ENCODE measurements at places on chromosomes 5 and 9.
A peak's percentile ranks its signal among the peaks of the same experiment; 100 is the strongest.

DNA sequence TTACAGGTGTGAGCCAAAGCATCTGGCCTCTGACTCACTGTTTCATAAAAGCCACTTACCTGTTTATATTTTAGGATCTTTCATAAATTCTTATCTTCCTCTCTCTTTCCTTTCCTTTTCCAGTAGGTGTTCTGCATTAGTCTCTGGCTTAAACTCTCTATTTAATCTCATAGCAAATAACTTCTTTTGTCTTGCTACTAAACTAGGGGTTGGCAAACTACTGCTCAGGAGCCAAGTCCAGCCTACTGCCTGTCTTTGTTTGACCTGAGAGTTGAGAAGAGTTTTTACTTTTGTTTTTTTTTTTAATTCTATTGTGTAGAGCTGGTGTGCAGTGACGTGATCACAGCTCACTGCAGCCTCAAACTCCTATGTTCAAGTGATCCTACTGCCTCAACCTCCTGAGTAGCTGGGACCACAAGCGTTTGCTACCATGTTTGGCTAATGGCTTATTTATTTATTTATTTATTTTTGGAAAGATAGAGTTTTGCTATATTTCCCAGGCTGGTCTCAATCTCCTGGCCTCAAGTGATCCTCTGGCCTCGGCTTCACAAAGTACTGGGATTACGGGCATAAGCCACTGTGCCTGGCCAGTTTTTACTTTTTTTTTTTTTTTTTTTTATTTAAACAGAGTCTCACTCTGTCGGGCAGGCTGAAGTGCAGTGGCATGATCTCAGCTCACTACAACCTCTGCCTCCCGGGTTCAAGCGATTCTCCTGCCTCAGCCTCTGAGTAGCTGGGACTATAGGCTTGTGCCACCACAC, 5.4 kb upstream of the NDFIP1 start:
- DNase-seq, result no peak

- DNase-seq, result no peak
Measured at GRCh38 chr5:141514330-141515133, 25.7 kb downstream of the PCDHGC5 start.

GRCh38 chr9:32665101-32665500, 29.6 kb upstream of the TAF1L start:
- no peak for DNase-seq

DNA sequence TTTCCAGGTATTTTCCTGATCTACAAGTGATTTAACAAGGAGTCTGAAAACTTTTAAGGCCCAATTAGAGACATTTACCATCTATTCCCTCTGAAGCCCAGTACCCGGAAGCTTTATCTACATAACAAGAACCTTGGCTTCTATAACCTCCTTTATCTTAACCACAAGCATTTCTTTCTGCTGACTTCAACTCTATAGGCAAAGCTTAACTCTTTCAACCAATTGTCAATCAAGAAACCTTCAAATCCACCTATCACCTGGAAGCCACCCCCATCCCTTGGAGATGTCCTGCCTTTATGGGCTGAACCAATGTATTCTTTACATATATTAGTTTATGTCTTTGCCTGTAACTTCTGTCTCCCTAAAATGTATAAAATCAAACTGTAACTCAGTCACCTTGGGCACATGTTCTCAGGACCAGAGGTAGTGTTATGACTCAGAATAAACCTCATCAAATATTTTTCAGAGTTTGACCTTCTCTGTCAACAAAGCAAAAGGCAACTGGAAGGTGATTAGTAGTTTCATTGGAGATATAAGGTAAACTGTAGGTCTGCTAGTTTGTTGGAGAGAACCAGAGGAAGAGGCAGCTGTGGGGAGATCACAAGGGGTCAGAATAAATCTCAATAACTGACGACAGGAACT, 13.0 kb upstream of the RIMOC1 start:
- no peak for DNase-seq

GRCh38 chr5:153209016-153209415, 281.5 kb upstream of the GRIA1 start:
- no peak for DNase-seq

DNA sequence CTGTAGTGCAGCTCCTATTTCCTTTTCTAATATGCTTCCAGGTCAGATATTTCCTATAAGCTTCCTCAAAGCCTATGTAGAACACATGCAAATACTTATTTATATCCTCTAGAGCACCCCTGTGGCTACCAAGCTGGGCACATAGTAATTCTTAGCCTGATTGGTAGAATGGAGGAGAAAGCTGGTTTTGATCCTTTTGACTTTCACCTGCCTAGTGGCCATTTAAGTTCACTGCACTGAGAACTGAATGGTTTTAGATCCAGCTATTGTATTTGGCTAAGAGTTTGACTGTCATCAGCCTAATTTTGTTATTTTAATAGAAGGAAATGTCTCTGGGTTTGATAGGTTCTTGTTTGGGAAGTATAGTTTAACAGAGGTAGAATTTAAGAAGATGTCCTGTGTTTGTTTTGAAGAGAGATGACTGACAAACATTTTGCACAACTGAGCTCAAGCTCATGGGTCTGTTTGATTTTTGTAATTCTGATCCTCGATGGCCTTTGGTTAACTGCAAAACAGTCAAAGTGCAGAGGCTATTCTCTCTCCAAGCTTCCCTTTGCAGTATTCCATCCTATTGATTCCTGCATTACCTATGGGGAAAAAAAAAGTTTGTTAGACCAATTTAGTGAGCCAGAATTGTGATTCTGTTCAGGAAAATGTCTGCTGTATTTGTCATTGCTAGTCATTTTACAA, 85.4 kb downstream of the KCNN2 start:
- DNase-seq, result peak; percentile 36

DNA sequence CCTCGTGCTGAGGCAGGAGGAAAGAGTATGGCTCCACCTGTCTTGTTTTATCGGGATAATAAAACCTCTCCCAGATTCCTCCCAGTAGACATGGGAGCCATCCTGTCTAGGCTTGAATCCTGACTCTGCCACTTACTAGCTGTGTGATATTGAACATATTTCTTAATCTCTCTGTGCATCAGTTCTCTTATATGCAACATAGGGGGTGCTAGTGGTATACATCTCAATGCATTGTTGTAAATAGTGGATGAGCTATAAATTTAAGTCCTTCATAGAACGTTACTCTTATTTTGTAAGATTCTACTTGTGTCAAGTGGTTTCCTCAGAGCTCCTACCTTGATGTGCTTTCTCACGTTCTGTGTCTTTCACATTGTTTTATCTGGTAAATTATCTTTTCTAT, 417.7 kb upstream of the POU5F2 start:
- no peak for DNase-seq

GRCh38 chr5:149550268-149550583, 1.0 kb downstream of the CSNK1A1 start:
- DNase-seq, result no peak

GRCh38 chr5:128774605-128775004, 190.7 kb upstream of the SLC27A6 start:
- DNase-seq, result no peak

GRCh38 chr5:27474395-27474794, 436.0 kb upstream of the CDH9 start:
- DNase-seq, result no peak

DNA sequence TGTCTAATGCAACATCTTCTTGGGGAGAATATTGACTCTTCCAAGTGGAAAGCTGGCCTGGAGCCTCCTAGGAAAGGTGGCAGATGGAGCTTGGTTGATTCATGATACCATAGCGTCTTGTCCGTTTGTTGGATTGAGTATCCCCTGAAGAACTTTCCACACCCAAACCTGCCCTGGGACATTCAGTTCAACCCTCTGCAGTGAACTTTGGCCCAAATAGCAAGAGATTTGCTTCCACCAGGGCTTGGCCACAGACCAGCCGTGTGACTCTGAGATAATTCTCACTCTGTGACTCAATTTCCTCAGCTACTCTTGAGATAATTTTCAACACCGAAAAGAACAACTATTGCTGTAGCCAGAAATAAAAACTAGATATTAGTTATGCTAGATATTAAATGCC, 108.0 kb upstream of the RAD23B start:
- no peak for DNase-seq

GRCh38 chr9:126549246-126550006, 64.3 kb upstream of the LMX1B start:
- peak; percentile 89 for DNase-seq

- no peak for DNase-seq
Measured at GRCh38 chr5:180803181-180804128, 849 bp upstream of the MGAT1 start.

GRCh38 chr9:8491563-8491962, 692.0 kb upstream of the DMAC1 start:
- DNase-seq, result no peak

- no peak for DNase-seq
Measured at GRCh38 chr5:107329850-107330249, 340.9 kb downstream of the EFNA5 start.

DNA sequence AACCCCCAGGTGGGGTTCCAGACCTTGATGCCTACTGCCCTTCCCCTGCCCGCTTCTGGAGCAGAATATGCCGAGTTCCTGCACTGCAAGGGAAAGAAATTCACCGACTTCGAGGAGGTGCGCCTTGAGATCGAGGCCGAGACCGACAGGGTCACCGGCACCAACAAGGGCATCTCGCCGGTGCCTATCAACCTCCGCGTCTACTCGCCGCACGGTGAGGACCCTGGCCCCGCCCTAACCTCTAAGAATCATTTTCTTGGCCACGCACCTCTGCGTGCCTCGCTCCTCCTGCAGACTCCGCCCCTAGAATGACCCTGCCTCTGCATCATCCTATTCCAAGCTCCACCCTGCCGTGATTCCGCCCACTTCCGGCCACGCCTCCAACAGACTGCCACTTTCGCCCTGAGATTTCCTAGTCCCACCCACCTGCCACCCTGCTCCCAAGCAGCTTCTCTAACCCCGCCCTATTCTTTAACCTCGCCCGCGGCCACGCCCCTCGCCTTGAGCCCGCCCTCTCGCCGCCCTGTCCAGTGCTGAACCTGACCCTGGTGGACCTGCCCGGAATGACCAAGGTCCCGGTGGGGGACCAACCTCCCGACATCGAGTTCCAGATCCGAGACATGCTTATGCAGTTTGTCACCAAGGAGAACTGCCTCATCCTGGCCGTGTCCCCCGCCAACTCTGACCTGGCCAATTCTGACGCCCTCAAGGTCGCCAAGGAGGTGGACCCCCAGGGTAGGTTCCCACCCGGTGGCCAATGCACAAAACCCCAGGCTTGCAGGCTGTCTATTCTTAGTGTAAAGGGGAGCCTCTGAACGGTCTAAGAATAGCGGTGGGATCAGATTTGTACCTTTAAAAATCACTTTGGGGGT, 15.6 kb downstream of the DNM1 start:
- peak; percentile 56 for DNase-seq

GRCh38 chr5:95720094-95720786, 10.9 kb upstream of the RHOBTB3 start:
- DNase-seq, result no peak

DNA sequence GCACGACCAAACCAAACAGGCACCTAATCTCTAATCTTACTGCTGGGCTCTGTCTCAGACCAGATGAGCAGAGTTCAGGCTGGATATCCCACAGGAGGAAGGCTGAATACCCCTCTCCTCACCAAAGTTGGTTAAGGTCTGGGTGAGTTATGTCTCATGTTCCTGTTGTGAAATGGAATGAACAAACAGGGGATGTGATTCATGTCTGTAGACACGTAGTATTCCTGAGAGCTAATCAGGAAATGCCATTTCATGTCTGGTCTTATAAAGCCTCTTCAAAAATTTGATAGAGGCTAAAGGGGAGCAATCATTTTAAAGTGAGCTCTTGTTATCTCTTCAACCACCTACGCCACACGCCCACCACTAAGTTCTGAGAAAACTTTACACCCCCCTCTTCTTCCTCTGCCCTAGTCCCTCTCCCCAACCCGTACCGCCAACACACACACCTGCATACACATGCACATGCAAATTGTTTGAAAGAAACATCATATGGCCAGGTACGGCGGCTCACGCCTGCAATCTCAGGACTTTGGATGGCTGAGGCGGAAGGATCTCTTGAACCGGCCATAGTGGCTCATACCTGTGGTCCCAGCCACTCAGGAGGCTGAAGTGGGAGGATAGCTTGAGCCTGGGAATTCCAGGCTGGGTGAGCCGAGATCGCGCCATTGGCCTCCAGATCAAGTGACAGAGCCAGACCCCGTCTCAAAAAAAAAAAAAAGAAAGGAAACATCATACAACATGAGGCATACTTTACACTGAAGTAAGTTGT, 69.8 kb upstream of the RAI14 start:
- no peak for DNase-seq

GRCh38 chr9:237141-237857, 22.6 kb downstream of the DOCK8 start:
- no peak for DNase-seq

DNA sequence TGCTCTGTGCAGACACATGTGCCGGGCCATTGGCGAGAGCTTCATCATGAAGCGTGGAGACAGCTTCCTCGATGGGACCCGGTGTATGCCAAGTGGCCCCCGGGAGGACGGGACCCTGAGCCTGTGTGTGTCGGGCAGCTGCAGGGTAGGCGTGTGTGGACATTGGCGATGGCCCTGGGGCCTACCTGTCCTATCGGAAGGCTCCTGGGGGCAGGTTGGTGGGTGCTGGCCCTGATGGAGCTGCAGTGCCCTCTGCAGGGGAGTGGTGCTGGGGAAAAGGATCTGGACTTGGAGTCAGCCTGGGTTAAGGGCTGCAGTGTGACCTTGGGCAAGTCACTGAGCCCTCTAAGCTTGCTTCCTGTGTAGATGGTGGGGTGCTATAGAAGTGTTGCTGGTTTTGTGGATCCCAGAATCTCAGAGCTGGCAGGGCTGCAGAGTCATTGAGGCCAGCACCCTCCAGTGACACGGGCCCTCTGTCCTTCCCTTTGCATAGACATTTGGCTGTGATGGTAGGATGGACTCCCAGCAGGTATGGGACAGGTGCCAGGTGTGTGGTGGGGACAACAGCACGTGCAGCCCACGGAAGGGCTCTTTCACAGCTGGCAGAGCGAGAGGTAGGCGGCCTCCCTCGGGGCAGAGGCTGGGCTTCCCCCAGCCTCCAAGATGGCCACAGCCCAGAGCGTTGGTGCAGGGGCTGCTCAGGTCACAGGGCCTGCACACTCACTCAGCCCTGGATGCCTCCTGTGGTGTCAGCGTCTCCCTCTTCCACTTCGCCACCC, 15.8 kb downstream of the ADAMTS13 start:
- no peak for DNase-seq

DNA sequence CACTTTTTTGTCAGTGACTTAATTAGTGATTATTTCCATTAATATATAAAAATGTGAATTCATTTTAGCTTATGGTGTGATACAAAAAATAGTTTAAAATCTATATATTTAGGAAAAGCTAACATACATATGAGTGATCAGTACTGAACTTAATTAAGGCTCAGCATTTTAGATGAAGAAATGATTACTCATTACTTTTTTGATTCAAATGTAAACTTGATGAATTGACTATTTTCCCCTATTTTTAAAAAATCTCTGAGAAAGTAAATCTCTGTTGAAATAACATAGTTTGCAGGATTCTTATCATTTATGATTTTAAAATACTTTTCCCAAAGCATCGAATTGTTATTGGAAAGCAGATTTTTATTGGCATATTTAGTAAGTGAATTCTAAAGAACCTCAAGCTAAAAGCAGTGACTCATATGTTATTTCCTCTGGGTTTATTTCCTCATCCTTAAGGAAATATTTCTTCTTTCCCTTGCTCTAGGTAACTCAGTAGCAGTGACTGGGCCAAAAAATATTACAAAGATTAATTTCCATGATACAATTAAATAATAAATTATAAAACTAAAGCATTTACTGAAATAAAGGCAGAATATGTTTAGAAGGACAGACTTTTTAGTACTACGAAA, 290.6 kb downstream of the FER start:
- no peak for DNase-seq

Measured in SK-N-DZ (cell line).